ENCODE measurements at places on chromosomes 6 and 20. TPM values are rescaled to one million over a fixed set of nuclear protein-coding genes. Genes with fewer than 3 reads are reported as not detected.
A peak's percentile ranks its signal among the peaks of the same experiment; 100 is the strongest.

DNA sequence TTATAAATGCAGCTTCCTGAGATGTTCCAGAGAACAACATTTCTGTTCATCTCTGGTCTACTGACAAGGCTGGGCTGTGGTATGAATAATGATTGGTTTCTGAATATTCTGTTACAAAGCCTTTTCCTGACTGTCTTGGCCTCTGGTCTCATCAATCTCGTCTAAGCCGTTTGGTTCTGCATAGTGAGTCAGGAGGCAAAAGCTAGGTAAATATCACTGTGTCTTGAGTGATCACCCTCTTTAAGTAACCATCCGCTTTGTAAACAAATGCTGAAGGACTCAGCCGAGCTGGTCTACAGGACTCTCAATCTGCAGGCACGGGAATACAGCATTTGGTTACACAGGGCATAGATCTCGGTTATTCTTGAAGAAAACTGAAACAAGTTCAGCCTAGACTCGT, 511.9 kb downstream of the KIF16B start:
- no peak for DNase-seq

DNA sequence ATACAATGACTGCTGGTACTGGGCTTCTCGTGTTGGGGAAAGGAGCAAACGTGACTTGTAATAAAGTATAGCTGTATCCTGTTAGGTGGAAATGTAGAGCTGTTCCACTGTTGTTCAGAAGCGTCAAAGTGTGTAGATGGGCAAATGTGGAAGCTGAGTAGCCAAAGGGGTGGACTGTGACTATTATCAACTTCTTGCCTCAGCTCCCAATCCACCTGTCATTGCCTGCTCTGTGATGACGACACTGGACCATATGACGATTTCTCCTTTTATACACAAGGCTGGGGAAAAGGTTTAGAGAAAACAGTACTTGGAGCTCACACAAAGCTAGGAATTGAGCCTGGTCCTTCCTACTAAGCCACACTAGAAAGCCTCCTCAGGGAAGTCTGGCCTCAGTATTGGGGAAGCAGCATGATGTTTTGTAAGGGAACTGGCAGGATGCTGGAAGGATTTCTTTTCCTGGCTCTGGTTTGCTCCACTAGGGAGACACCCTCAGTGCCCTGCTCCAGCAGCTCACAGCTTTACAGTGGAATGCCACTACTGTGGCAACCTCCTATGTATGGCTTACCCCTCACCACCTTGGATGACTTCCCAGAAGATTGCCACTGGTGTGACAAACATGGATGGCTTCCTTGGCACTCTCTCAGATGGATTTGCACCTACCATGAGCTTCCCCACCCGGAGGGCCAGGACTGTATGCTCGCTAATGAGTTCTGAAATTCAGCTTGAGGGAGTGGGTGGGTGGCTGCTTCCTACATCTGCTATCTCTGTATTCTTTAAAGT, 20.0 kb downstream of the CD164 start:
- no peak for DNase-seq

DNA sequence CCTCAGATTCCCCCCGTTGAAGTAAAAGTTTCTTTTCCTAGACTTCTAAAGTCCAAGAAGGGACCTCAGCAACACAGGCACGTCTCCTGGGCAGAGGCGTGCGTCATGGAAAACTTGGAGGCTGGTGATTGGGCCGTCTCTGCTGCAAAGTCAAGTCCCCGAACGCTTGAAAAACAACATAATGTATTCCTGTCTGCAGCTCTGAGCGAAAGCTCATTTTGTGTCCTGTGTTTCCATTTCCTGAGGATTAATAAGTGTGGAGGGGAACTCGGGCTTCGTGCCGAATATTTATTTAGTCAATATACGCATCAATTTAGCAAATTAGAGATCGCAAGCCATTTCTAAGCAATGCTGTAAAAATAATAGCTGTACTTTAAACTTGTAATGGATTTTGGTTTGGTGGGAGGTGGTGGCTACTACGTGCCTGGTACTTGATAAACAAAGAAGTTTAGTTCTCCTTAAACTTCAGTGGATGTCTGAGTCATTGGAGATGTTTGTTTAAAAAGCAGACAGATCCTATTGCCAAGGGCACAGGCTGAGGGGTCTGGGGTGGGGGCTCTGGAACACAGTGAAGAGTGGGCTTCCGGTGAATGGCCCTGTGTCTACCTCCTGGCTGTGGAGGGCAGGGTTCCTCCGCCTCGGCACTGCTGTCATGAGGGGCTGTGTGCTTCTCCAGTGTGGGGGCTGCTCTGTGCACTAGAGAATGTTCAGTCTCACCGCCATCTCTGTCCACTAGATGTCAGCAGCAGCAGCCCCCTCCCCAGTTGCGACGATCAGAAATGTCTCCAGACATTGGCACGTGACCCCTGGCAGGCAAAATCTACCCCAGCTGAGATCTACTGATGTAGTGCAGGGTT, 21.8 kb downstream of the PCK1 start:
- peak; percentile 93 for DNase-seq

DNA sequence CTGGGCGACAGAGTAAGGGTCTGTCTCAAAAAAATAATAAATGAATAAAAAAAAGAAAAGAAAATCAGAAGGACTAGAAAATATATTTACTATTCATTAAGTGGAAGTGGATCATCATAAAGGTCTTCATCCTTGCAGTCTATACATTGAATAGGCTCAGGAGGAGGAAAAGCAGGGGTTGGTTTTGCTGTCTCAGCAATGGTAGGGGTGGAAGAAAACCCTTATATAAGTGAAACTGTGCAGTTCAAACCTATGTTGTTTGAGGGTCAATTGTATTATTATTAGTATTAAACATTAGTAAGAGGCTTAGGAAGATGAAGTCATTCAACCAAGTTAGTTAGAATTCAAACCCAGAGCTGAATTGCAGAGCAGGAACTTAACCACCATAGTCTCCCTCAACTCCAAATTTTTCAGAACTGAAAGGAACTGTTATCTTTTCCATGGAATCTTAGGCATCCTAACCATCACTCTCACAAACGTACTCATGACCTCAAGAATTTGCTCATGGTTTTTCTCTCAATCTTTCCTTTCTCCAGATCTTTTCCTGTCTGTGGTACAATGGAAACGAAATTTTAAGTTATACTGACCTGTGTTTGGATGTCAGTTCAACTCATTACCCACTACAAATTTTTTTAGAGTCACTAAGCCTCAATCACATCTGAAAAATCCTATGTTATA, 7.7 kb upstream of the SMIM13 start:
- no peak for DNase-seq

SLC22A7 gene
- total RNA-seq, result not detected

SLC17A3 gene
- total RNA-seq, result not detected

Data from sigmoid colon (tissue), 7 donors.